ENCODE measurements at places on chromosomes 5 and 9.

DNA sequence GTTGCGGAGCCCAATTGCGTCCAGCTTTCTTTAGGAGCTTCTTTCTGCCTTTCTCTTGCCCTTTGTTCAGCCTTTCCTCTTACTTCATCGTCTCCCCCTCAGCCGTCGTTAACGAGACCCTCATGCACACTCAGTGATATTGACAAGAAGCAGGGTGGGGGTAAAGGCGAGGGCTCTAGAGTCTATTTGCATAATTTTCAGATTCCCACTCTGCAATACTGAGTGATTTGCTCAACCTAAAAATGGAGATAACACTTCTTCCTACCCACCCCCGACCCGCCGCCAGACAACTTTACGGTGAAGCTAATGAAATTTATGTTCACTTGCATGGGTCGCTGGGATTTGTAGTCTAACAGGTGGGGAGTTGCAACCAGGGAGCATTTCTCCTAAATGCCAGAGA lies 1.3 kb upstream of the TBC1D2 start:
- DNase-seq: no peak

DNA sequence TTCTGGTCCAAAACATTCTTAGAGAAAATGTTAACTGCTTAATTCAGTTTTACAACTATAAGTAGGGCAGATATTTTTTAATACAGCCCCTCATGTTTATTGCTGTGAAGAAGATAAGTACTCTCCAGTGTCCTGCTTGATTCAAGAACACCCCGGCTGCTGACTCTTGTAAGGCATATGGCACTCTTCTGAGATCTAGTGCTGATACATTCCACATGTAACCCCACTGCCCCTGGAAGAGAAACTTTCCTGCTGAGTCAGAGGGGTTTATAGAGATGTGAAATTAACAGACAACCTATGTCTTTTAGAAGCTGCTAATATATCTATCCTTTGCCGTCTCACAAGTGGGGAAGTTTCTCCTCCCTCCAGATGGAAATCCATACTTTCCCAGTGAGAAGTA lies 1.0 kb upstream of the MINAR2 start:
- no peak for DNase-seq

DNA sequence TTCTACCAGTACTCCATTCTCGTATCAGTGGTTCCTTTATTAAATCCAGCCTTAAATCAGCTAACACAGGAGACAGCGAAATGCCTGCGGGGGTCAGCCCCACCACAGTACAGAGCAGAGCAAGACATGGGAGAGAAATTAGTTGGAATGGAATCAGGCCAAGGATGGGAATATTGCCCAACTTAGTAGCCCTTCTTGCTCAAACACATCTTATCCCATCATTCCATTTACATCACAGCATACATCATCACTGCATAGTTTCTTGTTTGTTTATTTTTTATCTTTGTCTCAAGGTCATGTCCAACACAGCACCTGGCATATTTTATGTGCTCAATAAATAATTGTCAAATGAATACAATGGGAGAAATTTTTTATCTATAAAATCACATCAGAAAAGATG lies 34.3 kb upstream of the DAB2 start:
- DNase-seq: no peak

- no peak for DNase-seq
These were observed 1275.0 kb upstream of the CDH9 start for GRCh38 chr5:28313321-28313951.

- no peak for DNase-seq
These were observed 17.3 kb downstream of the CORO2A start for GRCh38 chr9:98175028-98175569.

DNA sequence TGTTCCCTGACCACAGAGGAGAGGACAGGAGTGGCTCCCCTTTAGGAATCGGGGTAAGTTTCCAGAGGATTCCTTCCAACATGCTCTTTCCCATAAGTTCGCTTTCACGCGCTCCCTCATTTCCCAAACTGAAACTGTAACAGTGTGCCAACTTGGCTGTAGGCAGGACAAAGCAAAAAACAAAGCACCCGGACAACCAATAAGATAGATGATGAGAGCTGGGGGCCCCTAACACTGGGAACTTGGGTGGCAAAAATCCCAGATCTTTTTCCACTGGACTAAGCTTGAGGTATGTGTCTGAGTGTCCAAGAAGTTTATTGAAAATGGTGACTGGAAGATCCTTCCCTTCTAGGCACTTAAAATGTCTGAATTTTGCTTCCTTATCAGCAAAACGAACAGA lies 258.7 kb upstream of the IL12B start:
- no peak for DNase-seq

- DNase-seq: no peak
These were observed 207.0 kb downstream of the DEPDC1B start for GRCh38 chr5:60492958-60493357.

- no peak for DNase-seq
These were observed 86.1 kb downstream of the SV2C start for GRCh38 chr5:76169146-76169905.

Data from vagina (tissue), 2 donors.